Retina (tissue), 1 donor: ENCODE measurements at places on chromosomes 4 and X.

GRCh38 chr4:105620640-105621323, 68.4 kb downstream of the ARHGEF38 start:
- DNase-seq: no peak

GRCh38 chr4:25271866-25272265, 38.0 kb downstream of the PI4K2B start:
- DNase-seq: no peak

- DNase-seq: no peak
These were observed 26.5 kb downstream of the DCHS2 start for GRCh38 chr4:154465085-154465484.

DNA sequence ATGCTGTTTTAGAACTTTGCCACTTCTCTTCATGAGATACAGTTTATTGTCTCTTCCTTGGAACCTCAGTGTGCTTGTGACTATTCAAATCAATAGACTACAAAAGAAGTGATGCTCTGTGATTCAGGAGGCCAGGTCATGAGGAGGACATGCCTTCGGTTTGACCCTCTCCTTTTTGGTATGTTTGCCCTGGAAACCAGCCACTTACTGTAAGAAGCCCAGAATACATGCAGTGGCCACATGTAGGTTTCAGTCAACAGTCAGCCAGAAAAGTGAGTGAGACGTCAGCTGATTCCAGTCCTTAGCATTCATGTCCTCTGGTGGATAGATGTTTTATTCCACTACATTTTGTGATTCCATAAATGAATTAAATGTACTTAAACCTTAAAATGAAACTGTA, 328.7 kb downstream of the PCDH18 start:
- no peak for DNase-seq

DNA sequence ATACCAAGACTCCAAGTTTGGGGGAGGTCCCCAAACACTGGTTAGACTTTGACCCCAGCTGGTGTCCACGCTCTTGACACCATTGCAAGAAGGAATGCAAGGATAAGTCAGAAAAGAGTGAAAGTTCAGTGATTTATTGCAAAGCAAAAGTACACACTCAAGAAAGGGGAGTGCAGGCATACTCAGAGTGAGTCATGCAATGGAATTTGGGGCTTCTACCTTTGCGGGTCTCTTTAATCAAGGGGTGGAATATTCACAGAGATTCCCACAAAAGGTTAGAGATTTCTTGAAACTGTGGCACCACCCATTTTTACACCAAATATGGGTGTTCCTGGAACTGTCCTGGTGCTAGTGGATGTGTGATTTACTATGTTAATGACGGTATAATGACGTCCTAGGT, 5.2 kb upstream of the SMIM10L2A start:
- no peak for DNase-seq

DNA sequence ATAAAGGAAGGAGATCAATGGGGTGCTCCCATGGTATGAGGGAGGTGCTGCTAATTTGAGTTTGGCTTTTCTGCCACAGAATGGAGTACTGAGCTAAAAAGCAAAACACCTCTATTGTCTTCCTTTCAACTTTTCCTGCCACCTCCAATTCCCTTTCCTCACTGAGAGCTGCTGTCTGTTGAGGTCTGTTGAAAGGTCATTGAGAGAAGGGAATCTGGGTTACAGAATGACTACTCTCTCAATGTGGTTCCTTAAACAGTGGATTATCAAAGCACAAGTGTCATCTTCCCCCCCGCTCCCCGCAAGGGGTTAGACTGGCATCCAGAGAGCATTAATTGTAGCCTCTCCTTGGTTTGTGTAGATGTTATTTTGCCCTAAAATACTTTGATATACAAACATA, 10.7 kb downstream of the USP9X start:
- DNase-seq: no peak

- no peak for DNase-seq
These were observed 205.7 kb downstream of the CAMK2D start for GRCh38 chr4:113555868-113556267.

DNA sequence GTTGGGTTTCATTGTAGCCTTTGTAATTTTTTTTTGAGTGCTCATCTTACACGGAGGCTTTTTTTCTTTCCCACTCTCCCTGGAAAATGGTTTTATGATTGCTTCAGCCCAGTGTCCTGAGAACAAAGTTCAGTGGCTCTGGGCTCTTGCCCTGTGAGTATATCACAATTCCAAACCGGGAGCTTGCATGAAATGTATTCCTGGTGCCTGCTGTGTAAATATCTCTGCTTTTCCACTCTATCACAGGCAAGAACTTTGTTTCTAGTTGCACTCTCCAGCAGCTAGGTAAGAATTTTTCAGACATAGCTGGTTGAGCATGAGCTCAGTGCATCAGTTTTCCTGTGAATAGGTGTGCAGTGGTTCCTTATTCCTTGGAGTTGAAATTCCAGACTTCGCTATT, 60.8 kb downstream of the SUPT20HL2 start:
- no peak for DNase-seq

GRCh38 chr4:123346951-123347350, 49.6 kb upstream of the SPRY1 start:
- no peak for DNase-seq

DNA sequence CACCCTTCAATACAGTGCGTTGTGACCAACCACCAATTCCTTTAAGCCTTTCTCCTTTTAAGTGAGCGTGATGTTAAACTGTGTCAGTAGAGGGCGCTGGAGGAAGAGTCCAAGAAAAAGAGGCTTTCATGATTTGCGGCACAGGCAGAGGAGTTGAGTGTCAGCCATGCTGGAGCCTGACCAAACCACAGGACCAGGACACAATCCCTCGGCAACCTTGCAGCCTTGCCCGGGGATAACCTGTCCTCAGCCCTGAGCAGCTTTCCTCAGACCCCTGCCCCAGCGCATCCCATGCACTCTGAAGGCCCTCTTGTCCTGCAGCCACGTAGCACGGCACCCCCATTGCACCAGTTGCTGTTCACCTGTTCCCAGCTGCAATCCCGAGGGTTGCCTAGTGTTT, 53.5 kb upstream of the SMIM31 start:
- no peak for DNase-seq

DNA sequence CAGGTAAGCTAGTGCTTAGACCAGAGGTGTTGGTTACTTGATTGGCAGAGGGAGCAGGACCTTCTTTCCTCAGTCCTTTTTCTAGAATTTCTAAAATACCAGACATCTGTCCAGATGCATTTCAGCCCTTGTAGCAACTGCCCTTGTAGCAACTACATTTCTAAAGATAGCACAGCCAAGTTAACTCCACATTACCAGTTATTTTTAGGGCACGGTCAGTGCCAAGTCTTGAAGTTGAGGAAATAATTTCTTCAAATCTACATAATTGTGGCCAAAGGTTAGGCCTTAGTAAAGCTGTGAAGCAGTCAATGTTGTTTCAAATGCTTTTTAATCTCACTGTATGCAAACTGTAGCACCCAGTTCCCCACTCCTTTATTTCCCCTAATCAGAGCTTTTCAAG, 62.9 kb downstream of the MID1IP1 start:
- DNase-seq: no peak

DNA sequence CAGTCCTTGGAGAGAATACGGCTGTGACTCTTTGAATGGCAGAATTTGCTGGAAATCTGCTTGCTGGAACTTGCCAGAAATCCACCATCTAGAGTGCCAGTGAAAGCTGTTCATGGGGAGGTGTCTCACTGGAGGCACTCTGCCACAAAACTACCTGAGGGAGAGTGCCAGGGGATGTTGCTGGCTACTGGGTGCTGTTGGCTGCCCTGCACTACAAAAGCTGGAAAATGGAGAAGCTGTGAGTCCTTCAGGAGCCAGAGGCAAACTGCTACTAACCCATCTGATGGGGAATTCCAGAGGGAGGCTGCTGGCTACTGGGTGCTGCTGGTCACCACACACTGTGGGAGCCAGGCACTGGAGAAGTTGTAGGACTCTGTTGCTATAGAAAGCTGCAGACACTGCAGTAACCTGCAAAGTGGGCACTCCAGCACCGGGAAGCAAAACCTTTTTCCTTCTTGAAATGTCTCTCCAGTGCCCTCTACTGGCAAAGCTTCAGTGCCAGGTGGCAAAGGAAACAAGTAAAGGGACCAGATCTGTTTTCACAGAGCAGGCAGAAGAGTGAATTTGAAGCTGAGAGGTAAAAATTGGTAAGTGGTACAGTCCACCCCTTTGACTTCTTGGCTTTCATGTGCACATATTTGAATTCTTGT, 47.8 kb upstream of the HSD17B10 start:
- peak; percentile 43 for DNase-seq

- DNase-seq: no peak
These were observed 296.8 kb upstream of the PABPC5 start for GRCh38 chrX:91137883-91138282.

GRCh38 chr4:53916431-53916889, 147.9 kb downstream of the CHIC2 start:
- DNase-seq: no peak

DNA sequence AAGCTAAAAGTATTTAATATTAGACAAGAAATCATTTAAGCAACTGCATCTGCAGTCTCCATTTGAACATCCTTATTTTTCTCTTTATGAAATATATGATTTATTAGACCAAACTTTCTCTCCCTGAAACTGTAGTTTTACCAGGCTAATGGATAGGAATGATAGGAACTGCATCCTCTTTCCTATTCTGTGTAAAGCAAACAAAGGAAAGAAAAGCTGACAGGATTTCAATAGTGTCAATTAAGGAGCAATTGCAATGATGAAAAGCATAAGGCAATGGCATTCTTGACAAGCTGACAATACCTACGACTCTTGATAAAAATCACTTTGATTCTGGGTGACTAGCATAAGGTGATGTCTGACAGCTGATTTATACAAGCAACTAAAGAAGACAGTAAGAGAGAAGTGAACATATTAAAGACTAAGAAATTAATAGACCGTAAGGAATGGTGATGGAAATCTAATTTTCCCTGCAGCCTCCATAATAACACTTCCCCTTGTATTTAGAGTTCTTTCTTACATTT, 502.5 kb downstream of the TECRL start:
- DNase-seq: peak; percentile 28

- no peak for DNase-seq
These were observed 31.5 kb downstream of the ELF2 start for GRCh38 chr4:139145552-139145932.

GRCh38 chr4:124932447-124932846, 219.9 kb upstream of the ANKRD50 start:
- no peak for DNase-seq

DNA sequence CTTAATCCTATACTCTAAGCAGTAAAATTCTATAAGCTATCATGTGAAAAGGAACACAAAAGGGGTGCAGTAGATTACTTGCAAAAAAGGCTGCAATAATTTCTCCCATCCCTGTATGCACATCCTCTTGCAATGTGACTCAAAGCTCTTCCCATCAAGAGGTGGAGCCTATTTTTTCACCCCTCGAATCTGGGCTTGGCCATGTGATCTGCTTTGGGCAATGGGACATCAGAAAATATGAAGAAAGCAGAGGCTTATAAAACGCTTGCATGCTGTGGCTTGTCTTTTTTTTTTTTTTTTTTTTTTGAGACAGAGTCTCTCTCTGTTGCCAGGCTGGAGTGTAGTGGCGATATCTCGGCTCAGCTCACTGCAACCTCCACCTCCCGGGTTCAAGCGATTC, 33.0 kb downstream of the GEMIN8 start:
- DNase-seq: no peak

DNA sequence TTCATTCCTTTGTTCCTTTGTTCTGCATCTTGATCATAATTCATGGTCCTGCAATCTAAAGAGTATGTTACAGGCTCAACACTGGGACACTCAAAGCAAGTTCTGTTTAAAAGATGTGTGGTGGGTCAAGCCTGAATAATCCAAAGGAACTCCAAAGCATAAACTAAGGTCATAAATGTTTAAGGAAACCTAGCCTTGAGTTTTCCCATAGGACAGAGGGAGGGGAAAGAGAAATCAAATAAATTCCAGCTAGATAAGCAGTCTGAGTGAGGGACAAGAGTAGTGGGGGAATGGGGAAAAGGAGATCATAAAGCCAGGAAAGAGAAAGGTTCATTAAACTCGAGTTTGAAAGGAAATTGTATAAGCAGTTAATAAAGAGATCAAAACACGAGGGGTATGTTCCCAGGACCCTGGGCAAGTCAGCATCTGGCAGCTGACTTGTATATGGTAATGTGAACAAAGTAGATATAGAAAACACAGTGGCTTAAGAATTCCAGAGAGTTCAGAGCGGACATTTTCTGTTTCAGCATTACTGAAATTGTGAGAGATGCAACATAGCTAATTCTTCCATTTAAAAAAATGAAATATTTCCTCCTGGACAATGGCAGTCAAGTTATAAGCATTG, 125.8 kb upstream of the EDNRA start:
- no peak for DNase-seq

GRCh38 chr4:10929818-10930217, 245.2 kb upstream of the CLNK start:
- DNase-seq: no peak

- DNase-seq: no peak
These were observed 25.2 kb upstream of the GK start for GRCh38 chrX:30627818-30628652.

GRCh38 chrX:152635941-152636340, 1.8 kb upstream of the GABRQ start:
- peak; percentile 50 for DNase-seq

DNA sequence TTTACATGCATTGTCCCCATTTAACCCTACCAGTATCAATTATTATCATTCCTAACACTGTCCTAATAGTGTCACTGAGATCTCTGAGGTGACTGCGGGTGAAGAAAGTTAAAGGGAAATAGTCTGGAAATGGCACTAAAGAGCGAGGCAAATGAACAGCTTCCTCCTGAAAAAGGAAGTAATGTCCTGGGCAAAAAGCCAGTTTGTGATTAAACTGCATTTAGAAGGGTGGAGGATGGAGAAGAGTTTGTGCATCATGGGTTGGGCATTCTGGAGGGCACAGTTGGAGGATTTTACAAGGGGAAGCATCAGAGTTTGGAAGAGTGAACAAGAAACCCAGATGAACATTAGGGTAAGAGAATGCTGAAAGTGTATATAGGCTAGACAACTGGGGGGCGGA, 60.5 kb upstream of the SLC25A4 start:
- no peak for DNase-seq

- peak; percentile 29 for DNase-seq
These were observed 68.3 kb downstream of the CRMP1 start for GRCh38 chr4:5824635-5825034.

DNA sequence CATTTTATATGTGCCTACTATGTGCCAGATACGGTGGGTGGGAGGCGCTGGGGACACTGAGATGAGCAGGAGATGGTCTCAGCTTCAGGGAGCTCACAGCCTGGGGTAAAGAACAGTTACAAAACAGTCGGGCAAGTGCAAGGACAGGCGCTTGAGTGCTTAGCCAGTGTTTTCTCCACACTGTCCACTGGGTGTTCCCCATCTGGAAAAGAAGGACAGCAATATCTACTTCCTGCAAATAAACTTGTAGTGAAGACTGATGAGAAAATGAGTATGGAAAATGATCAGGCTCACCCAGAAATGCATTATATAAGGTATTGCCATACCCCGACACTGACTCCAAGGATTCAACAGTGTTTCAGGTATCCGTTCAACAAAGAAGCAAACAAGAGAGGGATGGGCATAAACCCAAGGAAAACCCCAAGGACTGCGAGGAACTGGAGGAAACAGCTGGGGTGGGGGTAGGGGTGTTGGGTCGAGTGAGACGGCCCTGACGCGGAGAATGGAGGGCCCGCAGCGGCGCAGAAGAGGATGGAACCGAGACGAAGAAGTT, 835 bp downstream of the TMEM185A start:
- peak; percentile 18 for DNase-seq
